ENCODE measurements at places on chromosomes 12 and 14.

- DNase-seq: no peak
These were observed 2.1 kb downstream of the WSB2 start for GRCh38 chr12:118058881-118059280.

GRCh38 chr12:54059668-54060067 is 6.0 kb downstream of the HOXC4 start:
- DNase-seq: no peak

- DNase-seq: no peak
These were observed 46.2 kb upstream of the VASH1 start for GRCh38 chr14:76715101-76715500.

DNA sequence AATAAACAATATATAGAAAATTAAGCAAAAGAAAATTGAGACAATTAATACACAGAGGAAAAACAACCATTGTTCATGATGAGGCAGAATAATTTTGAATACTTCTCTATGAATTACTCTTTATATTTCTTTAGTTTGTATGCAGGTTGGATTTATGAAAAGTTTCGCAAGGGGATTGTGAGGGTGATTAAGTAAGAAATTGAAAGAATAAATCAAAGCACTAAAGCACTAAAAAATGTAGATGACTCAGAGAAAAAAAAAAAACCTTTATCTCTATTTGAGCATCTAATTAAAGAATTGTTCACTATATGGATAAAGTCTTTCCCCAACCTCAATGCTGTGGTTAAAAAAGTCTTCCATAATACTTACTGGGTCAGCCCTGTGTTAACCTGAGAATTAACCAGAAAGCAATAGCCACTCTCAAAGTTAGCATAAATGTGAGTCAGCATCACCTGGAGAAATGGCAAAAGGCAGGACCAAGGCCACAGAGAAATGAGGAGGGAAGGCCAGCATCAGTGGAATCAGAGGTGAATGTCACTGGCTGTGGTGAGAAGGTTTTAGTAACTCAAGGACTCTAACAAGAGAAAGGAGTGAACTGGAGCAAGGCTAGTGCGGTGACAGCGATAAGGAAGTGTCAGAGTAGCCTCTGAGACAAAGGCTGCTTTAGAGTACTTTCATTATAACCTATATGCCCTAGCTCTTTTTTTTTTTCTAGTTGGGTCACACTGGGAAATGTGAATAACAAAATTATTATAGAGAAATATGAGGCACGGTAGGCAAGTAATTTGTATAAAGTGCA is 310.4 kb downstream of the KCNC2 start:
- DNase-seq: no peak

DNA sequence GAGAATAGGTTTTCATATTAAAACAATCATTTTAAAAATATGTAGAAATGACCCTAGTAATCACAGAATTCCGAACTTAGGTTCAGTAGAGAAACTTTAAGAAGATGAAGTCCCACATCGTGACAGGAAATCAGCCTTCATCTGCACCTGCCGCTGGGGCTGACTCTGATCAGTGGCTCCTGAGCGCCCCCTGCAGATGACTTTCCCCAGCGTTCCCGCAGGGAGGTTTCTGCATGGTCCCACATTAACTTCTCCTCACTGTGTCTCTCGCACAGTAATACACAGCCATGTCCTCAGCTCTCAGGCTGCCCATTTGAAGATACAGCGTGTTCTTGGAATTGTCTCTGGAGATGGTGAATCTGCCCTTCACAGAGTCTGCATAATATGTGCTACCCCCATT is 1131.1 kb downstream of the TMEM121 start:
- peak; percentile 52 for DNase-seq

DNA sequence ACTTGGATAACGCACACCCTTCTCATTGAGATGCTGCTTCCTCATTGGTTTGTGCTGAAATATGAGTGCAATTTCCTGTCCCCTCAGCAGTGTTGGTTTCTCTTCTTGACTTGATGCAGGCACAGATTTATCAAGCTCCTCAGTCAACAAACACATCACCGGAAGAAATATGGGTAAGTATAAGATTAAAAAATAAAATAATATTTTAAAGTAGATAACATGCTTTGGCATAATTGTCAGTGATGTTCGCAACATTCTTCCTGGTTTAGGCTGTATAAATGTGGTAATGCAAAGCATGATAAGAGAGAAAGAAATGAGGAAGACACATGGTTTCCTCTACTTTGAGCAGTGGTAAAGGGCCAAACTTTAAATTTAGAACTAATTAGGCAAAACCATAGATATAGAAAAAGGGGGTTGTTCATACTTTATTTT is at the start of gene GPR65:
GPR65 (plus strand) TSS at position 86 of the 432 bp plus-strand sequence. CDS start 5,713 bp downstream, outside the sequence.
- peak; percentile 78 for DNase-seq

GRCh38 chr14:35932659-35933159 is 106.6 kb downstream of the BRMS1L start:
- DNase-seq: peak; percentile 39

DNA sequence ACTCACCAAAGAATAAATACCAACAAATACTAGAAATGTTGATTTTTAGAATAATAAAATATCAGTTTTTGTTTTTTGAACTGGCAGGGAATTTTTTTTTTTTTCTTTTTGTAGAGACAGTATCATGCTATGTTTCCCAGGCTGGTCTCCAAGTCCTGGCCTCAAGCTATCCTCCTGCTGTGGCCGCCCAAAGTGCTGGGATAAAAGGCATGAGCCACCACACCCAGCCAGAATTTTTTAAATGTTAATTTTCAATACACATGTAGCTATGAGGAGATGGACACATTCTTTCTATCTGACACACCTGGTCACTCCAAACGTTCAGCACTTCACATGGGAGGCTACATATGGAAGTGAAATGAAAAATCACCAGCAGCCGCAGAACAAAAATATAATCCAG is 126.8 kb downstream of the ETV6 start:
- no peak for DNase-seq

DNA sequence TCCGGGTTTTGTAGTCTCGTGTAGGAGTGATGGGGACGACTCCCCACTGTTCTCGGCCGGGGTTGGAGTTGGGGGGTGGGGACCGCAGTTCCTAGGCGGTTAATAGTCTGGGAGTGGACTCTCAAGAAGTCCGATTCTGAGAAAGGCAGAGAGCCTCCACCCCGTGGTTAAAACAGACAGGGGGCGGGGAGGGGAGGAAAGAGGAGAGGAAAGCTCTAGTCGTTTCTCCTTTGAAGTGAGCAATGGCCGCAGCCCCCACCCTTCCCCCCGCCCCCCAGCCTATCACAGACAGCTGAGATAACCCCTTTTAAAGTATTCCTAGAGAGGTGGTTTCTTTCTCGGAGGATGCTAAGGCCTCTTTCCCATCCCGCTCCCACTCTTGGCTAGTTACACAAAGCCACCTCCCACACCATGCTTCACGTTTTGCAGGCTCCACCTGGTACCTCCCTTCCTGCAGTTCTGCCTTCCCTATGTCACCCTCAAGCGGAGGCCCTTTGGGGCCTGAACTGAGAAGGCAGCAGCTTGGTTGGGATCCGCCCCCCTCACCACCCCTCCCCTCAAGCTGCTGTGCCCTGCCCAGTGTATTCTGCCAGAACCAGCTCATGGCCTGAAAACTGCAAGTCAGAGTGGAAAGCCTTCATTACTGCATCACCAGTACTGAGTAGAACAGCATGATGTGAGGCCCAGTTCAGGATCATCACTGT is 853 bp downstream of the USP5 start:
- DNase-seq: peak; percentile 56

DNA sequence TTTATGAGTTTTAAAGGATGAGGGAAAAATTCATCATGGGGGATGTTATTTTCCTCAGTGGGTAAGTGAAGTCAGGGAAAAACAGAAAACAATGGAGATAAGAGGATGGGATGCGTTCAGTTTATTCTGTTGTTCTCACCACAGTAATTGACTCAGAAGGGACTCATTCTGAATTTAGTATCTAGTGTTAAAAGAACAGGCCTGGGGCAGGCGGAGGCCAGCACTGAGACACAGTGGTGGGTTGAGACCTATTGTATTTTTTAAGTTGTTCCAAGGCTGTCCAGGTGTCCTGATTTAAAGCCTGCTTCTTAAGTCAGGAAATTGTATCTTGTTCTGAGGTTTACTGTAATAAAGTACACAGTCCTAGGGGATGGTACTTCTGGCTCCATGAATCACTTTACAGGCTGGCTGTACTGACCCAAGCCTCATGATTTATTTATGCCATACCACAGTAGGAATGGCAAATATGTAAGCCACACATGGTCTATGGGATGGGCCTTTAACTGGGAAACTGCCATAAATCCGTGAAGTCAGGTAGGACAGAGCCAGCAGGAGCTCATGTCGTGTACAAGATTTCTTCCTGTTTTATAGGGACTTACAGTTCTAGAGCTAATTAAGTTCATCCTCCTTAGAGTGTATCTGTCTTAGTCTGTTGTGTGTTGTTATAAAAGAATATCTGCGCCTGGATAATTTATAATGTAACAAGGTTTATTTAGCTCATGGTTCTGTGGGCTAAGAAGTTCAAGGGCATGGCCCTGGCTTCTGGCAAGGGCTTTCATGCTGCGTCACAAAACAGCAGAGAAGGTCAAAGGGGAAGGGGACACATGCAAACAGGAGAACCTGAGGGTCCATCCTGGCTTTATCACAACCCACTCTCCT is 244.1 kb downstream of the FBXL14 start:
- DNase-seq: no peak

DNA sequence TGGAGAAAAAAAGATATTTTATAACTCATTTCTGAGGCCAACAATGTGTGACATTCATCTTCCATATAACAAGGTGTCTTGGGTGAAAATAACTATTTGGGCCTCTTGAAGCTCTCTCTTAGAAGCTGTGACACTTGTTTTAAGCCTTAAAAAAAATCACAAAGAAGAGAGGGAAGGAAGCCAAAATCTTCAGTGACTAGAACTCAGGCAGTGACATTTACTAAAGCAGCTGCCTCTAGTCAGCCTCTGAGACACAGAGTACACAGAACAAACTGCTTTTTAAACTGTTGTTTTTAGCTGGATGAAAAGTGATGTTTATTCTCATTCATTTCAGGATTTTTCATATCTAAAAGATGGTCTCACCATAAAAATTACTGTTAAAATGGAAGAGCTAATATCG is 793.6 kb downstream of the GALC start:
- no peak for DNase-seq

- DNase-seq: no peak
These were observed 260.8 kb downstream of the SYT1 start for GRCh38 chr12:79125358-79125757.

- DNase-seq: no peak
These were observed 642.1 kb downstream of the NOVA1 start for GRCh38 chr14:25955772-25956171.

DNA sequence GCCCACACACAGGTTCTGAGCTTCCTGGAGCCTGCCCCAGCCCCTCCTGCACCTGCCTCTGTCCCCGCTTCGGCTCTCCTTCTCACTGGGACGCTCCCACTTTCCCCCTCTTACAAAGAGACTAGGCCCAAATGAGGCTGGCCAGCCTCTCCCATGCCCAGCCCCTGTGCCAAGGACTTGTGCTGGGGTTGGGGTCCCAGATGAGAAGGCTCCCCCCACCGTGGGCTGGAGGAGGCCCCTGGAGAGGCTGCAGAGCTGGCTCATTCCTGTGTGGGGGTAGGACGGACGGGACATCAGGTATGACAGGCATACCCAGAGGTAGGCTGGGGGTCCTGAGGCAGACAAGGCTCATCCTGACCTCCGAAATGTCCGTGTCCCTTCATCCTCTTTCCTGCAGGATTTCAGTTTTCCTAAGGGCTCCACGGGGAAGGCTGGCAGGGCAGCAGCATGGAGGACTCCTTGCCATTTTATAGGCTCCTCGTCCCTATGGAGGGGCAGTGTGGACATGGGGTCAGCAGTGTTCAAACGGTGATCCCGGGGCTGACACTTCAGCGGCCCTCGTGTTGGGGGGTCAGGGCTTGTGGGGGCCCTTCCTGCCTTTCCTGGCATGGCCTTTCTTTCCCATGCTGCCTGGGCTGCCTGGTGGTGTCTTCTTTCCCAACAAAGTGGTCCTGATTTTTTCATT is 49.1 kb upstream of the MEG3 start:
- DNase-seq: no peak

GRCh38 chr12:107992870-107993451 is 136.1 kb upstream of the WSCD2 start:
- no peak for DNase-seq

GRCh38 chr12:95173392-95174251 is 43.6 kb downstream of the FGD6 start:
- DNase-seq: no peak

DNA sequence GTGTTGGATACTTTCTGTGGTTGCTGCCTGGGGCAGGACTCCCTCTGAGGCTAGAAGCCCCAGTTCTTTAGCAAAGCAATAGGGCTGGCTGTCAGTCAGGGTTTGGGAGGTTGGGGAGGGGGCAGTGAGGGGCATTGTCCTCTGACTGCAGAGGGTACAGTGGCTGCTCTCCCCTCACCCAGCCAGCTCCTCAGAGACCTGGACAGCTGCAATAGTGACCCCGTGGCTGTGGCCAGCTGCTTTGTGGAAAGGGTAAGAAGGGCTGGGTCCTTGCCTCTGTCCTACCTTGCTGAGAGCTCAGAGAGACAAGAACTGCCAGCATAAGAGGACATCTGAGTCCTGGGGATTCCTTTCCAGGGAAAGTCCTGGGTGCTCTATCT is 25.8 kb downstream of the PLEKHG3 start:
- no peak for DNase-seq

GRCh38 chr14:56422703-56423213 is 156.8 kb upstream of the TMEM260 start:
- peak; percentile 17 for DNase-seq

DNA sequence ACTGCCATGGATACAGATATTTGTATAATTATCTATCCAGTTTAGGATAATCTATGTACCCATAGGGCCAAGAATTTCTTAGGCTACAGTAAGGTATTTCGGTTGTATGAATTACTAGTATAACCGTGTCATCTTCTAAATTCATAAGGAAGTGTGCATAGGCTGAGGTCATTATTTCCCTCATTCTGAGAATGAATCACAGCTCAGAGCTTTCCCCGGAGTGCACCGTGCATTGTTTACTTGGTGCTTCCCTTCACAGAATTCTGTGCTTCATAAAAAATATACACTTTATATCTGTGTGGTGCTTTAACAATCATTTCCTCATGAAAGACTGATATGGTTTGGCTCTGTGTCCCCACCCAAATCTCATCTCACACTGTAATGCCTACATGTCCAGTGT is 514.1 kb downstream of the ETNK1 start:
- no peak for DNase-seq

Measured in CD4-positive, alpha-beta memory T cell (primary cell).